ENCODE measurements at places on chromosomes 6 and 20. TPM values are rescaled to one million over a fixed set of nuclear protein-coding genes. Genes with fewer than 3 reads are reported as not detected.

The SMOC2 gene
- total RNA-seq = 46.3 TPM

The SLC17A1 gene
- not detected for total RNA-seq

The SNAP91 gene
- 0.48 TPM for total RNA-seq

The C20orf202 gene
- 0.32 TPM for total RNA-seq

The SLA2 gene
- total RNA-seq = 0.64 TPM

The XRN2 gene
- total RNA-seq = 55.1 TPM

The SYCP2L gene
- 0.93 TPM for total RNA-seq

The LBP gene
- total RNA-seq = 59.3 TPM

The GSTA2 gene
- not detected for total RNA-seq

The RIPOR2 gene
- 28.2 TPM for total RNA-seq

The ZNF391 gene
- 3.5 TPM for total RNA-seq

- no peak for DNase-seq
Observed at GRCh38 chr20:22905658-22906057, 129.5 kb upstream of the SSTR4 start.

DNA sequence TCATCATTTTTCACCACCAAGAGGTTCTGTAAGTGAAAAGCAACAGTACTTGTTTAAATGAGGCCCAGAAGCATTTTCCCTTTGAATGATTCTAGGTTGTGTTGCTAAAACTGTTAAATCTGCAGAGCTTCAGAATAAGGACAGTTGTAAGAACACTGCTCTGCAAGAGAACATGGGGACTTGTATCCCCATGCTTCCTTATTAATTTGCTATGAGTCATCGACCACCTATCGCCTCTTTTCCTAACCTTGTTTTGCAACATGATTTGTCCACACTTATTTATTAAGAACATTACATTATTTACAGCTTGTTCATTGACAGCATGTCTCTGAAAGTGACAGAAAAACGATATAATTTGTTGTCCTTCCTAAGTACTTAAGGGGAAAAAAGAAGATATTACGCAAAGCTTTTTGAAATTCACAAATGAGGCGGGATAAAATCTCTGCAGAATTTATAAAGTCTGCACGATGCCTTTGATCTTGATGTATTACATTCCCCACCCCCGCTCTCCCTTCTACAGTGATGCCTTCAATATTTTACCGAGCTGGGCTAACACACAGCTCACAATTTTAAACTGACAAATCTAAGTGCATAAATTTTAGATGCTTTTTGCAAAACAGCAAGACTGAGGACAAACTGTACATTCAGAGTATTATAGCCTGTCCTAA lies 220.0 kb upstream of the SPTLC3 start:
- no peak for DNase-seq

GRCh38 chr20:49567421-49568277 lies at the start of gene PTGIS:
TSS of gene PTGIS (minus strand) at chr20:49568137. CDS start at chr20:49568116, 21 bp downstream.
- peak; percentile 89 for DNase-seq

- no peak for DNase-seq
Observed at GRCh38 chr6:18503593-18504231, 116.6 kb downstream of the RNF144B start.

DNA sequence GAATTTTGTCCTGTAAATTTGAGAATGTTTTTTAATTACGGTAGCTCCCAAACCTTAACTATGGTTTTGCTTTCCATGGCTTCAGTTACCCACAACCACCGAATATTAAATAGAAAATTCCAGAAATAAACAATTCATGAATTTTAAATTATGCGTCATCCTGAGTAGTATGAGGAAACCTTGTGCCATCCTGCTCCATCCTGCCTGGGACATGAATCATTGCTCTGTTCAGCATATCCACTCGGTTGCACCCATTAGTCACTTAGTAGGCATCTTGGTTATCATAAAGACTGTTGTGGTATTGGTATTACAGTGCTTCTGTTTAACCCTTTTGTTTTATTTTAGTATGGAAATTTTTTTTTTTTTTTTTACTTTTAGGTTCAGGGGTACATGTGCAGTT lies 39.7 kb downstream of the KCNS1 start:
- no peak for DNase-seq

DNA sequence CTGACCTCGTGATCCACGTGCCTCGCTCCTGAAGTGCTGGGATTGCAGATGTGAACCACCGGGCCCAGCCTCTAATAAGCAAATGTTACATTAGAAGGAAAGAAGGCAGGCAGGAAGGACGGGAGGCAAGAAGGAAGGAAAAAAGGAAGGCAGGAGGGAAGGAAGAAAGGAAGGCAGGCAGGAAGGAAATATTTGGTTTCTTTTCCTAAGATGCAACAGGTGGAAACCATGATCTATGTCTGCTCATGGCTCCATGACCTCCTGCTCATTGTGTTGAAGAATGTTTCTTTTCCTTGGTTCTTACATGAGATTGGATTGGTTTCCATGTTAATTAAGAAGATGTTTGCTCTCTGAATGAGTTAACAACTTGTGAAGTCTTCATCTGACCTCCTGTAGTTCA lies 91.8 kb upstream of the SNX9 start:
- no peak for DNase-seq

GRCh38 chr6:148868901-148869300 lies 122.1 kb downstream of the UST start:
- DNase-seq = no peak

GRCh38 chr6:43628393-43629103 lies 516 bp downstream of the GTPBP2 start:
- DNase-seq = peak; percentile 89

DNA sequence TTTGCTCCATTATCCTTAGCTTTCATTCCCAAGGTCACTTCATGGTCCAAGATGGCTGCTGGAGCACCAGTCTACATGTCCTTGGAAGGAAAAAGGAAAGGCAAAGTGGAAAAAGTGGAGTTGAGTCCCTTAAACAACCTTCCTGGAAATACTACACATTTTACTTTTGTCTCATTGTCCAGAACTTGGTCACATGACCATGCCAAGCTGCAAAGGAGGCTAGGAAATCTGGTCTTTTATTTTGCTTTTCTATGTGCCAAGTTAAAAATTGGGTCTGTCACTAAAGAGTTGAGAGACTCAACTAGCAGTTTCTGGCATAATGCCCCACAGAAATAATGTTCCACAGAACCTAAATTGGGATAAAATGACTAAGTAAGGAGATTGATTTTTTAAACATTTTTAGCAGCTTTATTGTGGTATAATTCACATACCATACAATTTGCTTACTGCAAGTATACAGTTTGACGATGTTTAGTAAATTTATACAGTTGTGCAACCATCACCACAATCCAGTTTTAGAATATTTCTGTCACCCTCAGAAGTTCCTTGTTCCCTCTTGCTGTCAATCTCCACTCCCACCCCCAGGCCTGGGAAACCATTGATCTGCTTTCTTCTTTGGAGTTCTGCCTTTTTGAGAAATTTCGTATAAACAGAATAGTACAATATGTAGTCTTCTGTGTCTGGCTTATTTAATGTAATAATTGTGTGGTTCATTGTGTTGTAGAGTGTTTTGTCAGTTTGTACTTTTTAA lies 5.6 kb upstream of the CHD6 start:
- DNase-seq = no peak

- DNase-seq = no peak
Observed at GRCh38 chr20:55415567-55416142, 589.7 kb downstream of the CBLN4 start.

DNA sequence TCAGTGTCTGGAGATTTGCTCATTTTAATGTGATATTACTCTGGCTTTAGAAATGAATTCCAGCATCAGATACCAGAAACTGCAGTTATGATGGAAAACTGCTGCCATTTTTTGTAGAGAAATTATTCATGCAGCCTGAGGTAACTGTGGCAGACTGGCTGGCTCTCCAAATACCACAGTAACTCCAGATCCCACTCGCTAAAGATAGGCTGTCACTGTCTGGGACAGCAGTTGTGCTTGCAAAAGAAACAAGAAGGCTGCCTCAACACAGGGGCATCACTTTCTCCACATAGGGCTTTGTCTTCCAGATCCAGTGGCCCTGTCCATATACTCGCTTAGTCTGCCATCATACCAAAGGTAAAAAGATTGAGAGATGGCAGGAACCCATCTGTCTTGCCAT lies 52.7 kb downstream of the FAM184A start:
- DNase-seq = no peak

GRCh38 chr6:2127484-2127911 lies 117.9 kb downstream of the GMDS start:
- DNase-seq = no peak

GRCh38 chr20:32192698-32193097 lies 14.8 kb downstream of the PLAGL2 start:
- DNase-seq = peak; percentile 12

- DNase-seq = no peak
Observed at GRCh38 chr6:163710532-163711470, 296.3 kb downstream of the QKI start.

DNA sequence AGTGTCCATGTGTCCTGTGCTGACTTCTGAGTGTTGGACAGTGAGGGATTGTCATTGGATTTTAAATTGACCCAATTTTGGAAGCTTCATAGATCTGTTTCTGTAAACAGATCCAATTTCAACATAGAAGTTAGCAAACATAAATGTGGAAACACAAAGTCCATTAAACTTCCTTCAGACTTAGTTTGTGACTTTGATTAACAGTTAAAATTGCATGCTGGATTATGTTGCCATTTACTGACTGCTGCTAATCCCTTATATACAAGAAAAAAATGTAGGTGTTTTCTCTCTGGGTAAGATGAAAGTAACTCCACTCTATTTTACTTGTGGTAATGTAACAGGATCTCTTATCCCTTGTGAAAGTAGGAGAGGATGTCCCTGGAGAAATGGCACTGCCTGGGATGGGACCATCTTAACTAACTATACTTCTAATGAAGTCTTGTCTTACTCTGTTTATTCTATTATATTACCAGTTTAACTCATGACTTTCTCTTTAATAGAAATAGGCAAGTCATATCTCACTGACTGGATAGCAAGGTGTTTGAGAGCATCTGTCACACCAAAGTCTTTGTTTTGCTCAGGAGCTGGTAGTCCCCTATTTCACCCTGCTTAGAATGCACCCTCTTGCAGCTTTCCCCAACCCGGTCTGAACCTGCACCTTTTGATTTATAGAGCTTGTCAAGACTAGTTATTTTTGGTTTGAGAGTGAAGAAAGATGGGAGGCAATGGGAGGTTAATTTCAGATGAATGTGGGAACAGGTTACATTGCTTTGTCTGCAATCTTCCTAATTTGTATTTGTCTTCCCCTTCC lies 7.2 kb downstream of the TPX2 start:
- no peak for DNase-seq
